Activated CD4-positive, CD25-positive, alpha-beta regulatory T cell treated with anti-CD3 and anti-CD28 coated beads, Interleukin-2, amount 50 U/mL, for 72 hours (primary cell): ENCODE measurements at places on chromosomes 11 and 22.
A peak's percentile ranks its signal among the peaks of the same experiment; 100 is the strongest.

DNA sequence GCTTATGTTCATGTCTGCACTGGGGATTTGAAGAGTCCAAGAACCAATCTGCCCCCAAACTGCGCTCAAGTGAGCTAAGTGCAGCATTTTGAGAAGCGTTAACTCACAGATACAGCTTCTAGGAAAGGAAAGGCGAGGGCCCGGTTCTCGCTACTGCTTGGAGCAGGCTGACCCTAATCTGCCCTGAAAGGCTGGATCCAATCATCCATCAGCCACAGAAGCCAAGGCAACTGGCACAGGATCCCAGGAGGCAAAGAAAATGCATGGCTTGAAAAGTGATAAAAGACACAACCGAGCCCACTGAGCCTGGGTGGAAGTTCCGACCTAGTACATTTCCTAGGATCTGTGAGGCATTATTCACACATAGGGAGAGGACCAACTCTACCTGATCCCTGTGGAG is 174.8 kb downstream of the LARGE1 start:
- no peak for DNase-seq

GRCh38 chr11:17720796-17721171 is 1.4 kb downstream of the MYOD1 start:
- no peak for DNase-seq

- no peak for DNase-seq
These were observed 12.8 kb downstream of the CD82 start for GRCh38 chr11:44578279-44578678.

DNA sequence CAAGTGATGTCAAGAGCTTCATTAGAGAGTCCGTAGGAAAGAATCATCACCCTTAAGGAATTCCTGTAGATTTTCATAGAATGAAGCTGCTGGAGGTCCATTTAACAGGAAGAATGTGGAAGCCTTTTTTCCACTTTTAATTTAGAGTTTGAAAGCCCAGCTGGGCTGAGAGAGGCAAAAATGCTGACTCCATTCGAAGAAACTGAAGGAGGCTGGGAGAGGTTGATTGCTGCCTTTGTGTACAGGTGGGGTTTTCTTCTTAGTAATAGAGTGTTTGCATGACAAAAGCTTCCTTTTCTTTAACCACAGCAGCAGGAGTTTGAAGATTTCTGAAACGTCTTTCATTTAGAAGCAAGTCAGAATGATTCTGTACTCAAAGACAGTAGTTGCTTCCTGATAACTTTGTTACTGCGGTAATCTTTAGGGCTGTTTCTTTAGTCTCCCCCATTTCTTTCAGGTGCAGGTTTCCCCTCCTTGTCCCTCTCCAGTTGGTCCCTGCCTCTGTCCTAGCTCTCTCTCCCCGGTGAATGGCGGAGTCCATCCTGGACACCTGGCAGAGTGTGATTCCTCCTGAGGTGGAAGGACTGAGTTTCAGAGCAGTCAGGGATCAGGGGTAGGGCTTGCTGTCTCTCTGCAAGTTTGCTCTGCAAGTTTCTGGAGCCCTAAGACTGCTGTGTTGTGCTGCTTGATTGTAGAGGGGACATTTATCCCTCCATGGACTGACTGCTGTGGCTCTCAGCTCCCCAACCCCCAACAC is 166.2 kb downstream of the LDLRAD3 start:
- no peak for DNase-seq

- no peak for DNase-seq
These were observed 2.5 kb upstream of the RCOR2 start for GRCh38 chr11:63919267-63920125.

- peak; percentile 76 for DNase-seq
These were observed 71.6 kb downstream of the LRP5 start for GRCh38 chr11:68383976-68384501.

GRCh38 chr11:47788181-47788580 is 21.0 kb upstream of the FNBP4 start:
- DNase-seq = no peak

DNA sequence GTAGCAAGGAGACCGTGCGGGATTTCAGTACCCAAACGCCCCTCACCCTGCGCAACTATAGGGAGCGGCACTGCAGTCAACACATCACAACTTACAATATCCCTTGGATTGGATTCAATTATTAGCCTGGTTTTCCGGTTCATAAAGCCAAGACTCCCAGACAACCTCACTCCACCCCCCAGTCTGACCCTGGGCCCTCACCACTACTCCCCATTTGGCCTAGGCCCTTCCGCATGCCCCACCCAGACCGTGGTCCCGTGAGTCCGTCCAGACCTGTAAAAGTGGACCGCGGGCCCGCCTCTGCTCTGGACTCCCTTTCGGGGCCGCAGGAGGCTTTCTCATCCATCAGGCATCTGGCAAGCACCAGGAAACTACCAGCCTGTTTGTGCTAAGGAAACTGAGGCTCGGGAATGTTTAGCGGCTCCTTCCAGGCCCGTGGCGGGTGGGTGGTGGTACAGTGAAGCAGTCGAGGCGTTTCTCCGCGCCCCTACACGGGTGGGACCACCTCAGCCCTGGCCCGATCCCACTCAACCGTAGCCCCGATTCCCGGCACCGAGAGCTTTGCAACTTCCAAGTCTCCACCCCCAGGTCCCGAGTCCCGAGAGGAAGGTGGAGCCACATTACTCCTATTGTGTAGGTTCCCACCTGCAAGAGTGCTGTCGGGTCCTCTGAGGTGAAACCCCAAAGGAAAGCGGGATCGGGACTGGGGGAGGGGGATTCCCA is 679 bp upstream of the DPP3 start:
- DNase-seq = peak; percentile 44

GRCh38 chr22:42990131-42990838 is 24.7 kb downstream of the PACSIN2 start:
- no peak for DNase-seq

DNA sequence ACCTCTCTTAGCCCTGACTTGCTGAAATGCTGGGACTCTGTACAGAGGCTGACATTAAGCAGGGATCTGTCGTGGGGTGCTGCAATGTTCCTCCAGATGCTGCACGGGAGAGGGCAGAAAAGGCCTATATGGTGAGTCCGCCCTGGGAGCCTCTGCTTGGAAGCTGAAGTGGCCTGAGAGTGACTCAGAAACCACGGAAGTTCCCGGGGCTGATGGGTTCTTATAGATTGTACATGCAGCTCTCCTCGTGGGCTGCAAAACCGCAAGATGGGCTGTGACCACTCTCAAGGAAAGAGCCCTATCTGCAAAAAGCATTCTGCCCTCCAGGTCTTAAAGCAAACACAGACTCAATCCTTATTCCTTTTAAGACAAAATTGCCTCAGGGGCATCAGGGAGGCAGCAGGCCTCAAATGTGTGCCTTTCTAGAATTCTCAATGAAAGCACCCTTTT is 5.8 kb upstream of the SLC43A3 start:
- DNase-seq = no peak

DNA sequence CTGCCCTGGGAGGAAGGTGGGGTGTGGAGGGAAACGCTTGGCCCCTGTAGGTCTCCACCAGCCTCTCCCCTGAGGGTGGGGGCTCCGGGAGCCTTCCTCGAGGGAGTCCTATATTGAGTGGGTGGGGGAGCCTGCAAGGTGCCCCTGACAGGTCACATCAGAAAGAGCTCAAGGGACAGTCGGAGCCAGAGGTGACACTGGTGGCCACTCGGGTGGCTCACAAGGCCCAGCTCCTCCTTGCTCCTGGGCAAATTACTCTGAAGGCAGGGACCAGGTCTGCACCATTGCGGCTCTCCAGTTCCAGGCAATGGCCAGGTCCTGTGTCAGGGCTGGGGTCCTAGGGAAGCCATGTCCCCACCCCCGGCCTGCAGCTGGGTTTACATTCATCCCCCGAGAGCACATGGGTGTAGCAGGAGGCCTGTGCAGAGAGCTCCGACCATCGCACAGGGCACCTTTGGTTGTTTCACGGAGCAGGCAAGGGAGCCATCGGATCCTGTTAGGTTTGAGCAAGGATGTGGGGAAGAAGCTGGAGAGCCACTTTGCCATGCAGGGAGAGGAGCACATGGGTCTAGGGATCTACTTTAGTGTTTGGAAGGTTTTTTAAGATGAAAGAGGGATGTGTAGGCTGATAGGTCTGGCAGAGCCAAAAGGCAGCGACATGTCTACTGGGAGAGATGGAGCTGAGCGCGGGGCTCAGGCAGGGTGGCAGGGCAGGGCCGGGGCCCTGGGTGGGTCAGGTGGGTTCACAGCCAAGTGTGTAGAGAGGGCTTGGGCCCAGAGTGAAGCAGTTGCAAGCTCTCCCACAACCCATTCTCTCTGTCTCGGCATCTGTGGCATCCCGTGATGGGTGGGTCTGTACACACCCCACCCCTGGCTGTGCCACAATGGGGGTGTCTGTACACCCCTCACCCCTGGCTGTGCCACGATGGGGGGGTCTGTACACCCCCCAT is 14.8 kb downstream of the CCND1 start:
- DNase-seq = no peak

GRCh38 chr22:28297504-28297903 is 378.4 kb upstream of the PITPNB start:
- DNase-seq = no peak

DNA sequence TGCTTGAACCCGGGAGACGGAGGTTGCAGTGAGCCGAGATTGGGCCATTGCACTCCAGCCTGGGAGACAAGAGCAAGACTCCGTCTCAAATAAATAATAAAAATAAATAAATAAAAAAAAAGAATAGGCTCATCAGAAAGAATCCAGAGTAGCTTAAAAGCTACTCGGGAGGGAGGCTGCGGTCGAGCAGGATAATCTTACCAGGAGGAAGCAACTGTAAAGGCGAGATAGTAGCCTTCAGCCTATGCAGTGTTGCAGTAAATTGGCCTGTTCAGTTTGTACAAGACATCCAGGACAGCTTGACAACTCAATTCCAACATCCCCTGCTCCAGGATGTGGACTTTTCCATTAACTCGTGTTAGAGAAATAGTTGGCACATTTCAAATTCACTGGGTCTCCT is 1164.7 kb downstream of the LRRC4C start:
- DNase-seq = no peak
